ENCODE measurements at places on chromosomes 12 and 14.

DNA sequence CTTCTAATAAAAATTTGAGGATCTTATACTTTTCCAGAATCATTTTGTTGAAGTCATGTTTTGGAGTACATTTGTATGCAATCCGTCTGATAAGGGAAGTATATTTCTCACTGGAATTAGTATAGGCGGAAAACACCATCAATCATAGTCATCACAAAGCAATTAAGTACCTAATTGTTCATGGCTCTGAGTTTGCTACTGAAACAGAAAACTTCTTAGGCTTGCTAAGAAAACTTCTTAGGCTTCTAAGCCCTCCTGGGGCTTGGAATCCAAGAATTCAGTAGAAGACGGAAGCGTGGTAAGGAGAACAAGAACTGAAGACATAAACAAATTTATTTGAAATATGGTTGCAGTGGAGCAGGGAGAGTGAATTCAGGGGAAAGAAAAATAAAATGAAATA lies 636.3 kb downstream of the DIO2 start:
- DNase-seq, result no peak

- no peak for DNase-seq
Observed at GRCh38 chr12:30953257-30953656, 26.7 kb downstream of the TSPAN11 start.

DNA sequence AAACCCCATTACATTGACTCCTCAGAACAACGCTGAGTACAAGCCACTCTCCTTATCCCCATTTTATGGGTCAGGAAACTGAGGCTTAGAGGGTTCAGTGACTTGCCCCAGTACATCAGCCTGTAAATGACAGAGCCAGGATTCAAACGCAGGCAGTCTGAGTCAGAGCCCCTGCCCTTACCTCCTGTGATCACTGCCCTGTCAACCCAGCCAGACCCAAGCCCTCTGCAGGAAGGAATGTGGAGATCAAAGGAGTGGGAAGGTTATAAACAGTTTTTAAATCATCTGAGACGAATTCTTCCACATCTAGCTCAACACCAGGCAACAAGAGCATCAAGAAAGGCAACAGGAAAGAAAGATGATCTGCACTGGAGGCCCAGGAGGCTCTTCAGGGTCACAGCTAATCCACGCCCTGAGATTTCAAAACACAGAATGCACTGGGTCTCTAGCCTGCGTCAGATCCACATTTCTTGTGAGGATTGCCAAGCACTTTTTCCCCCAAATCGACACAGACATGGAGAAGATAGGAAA lies 38.5 kb downstream of the SPTB start:
- DNase-seq, result no peak

DNA sequence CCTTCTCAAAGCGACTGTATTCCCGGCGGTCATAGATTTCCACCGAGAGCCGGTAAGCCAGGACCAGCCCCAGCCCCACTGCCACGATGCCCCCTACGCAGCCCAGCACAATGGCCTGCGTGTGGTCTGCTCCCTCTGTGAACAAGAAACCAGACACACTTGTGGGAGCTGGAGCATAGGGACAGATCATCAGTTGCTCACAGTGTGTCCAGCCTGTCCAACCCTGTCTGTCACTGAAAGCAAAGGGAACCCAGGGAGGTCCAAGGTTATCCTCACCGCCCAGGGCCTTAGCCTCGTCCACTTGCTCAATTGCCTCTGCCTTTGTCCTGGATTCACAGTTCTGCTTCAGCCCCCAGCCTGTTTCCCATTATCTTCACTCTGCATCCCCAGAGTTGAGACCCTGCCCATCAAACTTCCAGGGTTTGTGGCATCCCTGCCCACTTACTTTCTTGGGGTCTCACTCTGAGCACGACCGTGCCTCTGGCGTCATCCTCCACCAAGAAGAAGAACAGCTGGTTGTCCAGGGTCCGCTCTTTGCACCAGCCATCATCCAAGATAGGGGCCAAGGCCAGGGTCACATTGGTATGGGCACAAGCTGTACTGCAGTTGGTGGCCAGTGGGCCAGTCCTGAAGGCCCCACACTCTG lies 11.3 kb upstream of the CSAD start:
- DNase-seq, result no peak

- no peak for DNase-seq
Observed at GRCh38 chr14:83461521-83461920, 1927.9 kb upstream of the SEL1L start.

- DNase-seq, result no peak
Observed at GRCh38 chr12:23948291-23948690, 1.2 kb downstream of the SOX5 start.

DNA sequence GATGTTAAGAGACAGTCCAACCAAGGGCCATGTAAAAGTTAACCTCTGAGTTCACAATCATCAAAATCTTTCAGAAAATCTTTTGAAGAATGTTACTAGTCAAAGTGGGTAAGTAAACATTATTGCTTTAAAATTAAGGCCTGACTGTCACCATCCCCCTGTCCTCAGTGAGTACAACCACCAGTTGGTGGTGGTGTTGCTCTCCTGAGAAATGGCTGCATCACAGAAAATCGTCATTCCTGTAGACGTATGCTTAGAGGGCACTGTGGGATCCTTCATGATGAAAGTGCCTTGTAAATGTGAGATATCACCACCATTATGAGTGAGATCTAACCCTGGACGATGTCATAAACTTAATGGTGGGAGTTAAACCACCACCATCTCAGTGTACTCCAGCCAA lies 451.2 kb downstream of the RPS29 start:
- no peak for DNase-seq

GRCh38 chr12:95336387-95337067 lies 118.9 kb downstream of the VEZT start:
- DNase-seq, result peak; percentile 90

- no peak for DNase-seq
Observed at GRCh38 chr12:21354641-21355040, 18.1 kb upstream of the IAPP start.

- no peak for DNase-seq
Observed at GRCh38 chr12:67698672-67699581, 50.4 kb downstream of the DYRK2 start.

GRCh38 chr14:68312884-68313610 lies 479.8 kb downstream of the ZFP36L1 start:
- DNase-seq, result no peak
